ENCODE measurements at places on chromosomes 6 and 20. TPM values are rescaled to one million over a fixed set of nuclear protein-coding genes. Genes with fewer than 3 reads are reported as not detected.

Gene MYLK2
- total RNA-seq, result not detected

GRCh38 chr20:33071198-33071597, 8.2 kb upstream of the BPIFB4 start:
- no peak for DNase-seq

Gene EYS
- not detected for total RNA-seq

Gene TBC1D22B
- 15.6 TPM for total RNA-seq

DNA sequence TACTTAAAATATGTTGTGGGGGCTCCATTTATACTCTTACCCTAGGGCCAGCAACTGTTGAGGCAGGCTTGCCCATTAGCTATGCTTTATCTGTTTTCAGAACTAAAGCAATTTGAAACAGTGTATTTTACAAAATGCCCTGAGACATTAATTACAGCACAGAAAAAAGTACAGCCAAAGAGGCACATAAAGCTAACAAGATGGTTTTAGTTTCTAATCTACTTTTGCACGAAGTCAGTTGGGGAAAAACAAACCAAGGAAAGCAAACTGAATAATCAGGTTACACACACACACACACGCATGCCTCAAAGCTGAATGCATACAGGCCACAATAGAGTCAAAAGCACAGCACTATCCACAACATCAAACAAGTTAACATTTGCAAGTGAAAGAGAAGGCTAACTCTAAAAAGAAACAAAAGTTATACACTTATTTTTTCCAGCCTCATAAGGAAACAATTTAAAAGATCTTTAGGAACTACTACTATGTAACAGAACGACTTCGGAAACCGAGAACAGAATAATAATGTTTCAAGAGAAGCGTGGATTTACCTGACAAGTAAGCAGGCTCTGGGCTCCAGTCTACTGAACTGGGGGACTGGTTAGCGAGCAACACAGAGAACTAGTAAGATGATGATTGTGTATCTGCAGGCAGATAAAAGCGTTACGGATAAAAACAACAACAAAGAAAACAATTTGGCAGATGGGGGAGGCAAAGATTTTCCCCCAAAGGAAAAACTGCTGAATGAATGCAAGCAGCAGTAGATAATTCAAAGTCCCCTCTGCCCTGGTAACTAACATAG, 1.7 kb downstream of the SYCP2 start:
- DNase-seq, result no peak

DNA sequence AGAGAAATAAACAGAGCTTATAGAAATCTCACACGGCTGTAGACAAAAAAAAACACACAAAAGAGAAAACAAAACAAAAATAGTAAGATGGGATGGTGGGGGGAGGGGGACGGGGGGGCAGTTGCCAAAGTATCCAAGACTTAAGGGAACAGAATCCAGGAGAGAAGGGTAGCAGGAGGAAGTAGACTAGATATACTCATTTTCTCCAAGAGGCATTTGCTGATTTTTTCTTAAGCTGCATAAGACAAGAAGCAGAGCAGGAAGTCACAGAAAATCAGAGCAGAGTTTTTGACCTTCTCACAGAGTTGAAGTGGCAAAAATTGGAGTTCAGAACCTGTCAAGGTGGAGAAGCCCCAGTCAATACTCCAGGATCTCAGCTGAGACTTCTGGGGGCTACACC, 237.7 kb downstream of the HIVEP2 start:
- no peak for DNase-seq

- DNase-seq, result no peak
Observed at GRCh38 chr6:147793871-147794643, 285.6 kb downstream of the SAMD5 start.

DNA sequence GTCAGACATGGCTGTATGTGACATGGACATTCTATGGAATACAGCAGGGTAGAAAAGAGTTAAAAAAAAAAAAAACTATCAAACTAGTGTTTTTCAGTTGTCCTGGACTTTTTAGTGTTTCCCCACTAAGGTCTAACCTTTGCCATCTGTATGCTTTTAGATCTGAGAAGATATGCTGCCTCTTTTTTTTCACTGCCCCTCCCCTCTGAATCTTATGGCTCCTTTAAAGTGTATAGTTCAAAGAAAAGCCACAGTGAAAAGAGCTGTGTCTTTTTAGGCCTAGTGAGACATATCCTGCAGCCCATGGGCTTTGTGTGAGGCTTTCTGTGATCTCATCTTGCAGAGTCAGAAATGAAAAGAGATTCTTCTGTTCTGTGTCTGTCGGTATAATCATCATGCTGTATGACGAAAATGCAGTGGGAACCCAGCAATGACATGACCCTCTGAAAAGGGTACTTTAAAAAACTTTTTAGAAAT, 29.3 kb downstream of the ADGRG6 start:
- DNase-seq, result no peak

- no peak for DNase-seq
Observed at GRCh38 chr20:967796-968742, 34.0 kb downstream of the RSPO4 start.

- no peak for DNase-seq
Observed at GRCh38 chr6:73569121-73569520, 48.3 kb upstream of the EEF1A1 start.

Gene SLC17A2
- total RNA-seq, result not detected

- DNase-seq, result no peak
Observed at GRCh38 chr6:143877584-143878271, 13.5 kb downstream of the ZC2HC1B start.

- no peak for DNase-seq
Observed at GRCh38 chr20:58313396-58313795, 3.9 kb downstream of the RAB22A start.

- peak; percentile 83 for DNase-seq
Observed at GRCh38 chr6:119348096-119348747, 1.3 kb downstream of the MAN1A1 start.

Gene STX11
- total RNA-seq, result 11.6 TPM

Gene CUTA
- total RNA-seq, result 134 TPM
